Activated naive CD8-positive, alpha-beta T cell treated with anti-CD3 and anti-CD28 coated beads, Interleukin-2, amount 50 U/mL, for 24 hours (primary cell): ENCODE measurements at places on chromosomes 13 and 19.
A peak's percentile ranks its signal among the peaks of the same experiment; 100 is the strongest.

DNA sequence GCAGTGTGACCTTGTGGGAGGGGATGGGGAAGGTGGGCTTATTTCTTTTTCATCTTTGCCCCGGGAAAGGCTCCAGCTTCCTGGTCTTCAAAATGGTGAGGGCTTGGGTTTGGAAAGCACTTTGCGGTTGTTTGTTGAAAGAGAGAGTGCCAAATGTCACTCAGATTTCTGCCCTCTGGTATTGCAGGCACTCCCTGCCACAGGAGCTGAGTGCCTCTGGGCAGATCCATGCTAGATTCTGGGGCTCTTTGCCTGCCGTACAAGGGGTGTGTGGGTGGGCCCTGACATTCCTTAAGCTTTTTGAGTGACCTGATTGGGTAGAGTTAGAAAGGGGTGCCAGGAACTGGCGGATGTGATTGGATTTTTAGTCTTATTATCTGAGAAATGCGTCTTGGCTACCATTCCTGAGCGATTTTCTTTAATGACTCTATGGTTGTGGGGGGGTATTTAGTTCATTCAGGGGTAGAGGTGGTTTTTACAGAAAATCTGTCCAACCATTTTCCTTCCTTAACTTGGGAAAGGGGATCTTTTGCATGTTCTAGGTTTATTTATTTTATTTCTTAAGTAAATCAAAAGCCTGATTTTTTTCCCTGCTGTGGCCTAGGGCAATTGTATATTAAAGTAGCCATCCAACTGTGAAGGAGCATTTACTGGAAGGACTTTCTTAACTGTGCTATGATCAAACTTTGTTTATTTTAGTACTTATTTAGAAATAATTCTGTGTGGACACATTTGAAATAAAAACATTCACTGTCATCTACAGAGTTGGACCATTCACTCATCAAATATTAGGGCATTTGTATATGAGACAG, 3.2 kb downstream of the ARHGAP35 start:
- H3K4me3 ChIP-seq, result no peak overlapping the region
- DNase-seq, result no peak
- peaks cover 8% of the 10 kb centered on the region for H3K36me3 ChIP-seq
- peaks cover 27% of the 10 kb centered on the region for H3K4me1 ChIP-seq
- no peak overlapping the region for H3K27ac ChIP-seq

GRCh38 chr19:34416021-34416545, 11.9 kb downstream of the PDCD2L start:
- H3K4me3 ChIP-seq, result no peak overlapping the region
- no peaks in the 10 kb centered on the region for H3K4me1 ChIP-seq
- no peak for DNase-seq
- H3K27me3 ChIP-seq, result no peaks in the 10 kb centered on the region
- H3K36me3 ChIP-seq, result peaks cover 42% of the 10 kb centered on the region
- no peak overlapping the region for H3K27ac ChIP-seq

DNA sequence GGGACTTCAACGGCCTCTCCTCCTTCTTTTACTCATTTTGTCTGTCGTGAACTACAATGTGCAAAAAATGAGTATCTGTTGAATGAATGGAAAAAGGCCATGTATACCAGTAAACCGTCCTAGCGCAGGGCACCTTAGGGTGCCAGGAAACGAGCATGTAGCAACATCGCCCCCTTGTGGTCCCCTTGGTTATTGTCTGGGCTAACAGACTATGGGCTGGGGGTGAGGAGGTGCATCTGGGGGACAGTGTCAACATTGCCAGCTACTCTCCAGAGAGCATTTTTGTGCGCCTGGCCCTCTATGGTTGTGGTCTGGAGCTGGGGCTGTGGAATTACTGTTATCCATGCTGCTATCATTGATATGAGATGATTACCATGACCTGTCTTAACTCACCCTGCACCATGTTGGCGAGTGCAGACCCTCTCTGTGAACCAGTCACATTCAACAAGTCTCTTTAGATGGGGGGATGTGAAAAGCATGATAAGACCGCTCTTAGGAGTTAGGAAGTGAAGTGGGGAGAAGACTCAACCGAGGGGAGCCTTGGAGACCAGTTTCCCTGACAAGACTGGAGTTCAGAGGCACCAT, 22.8 kb upstream of the SIGLEC11 start:
- peaks cover 10% of the 10 kb centered on the region for H3K4me1 ChIP-seq
- H3K36me3 ChIP-seq, result peaks cover 13% of the 10 kb centered on the region
- peak; percentile 85 for DNase-seq
- no peak overlapping the region for H3K27ac ChIP-seq

GRCh38 chr19:35346193-35347052, 1.3 kb upstream of the FFAR1 start:
- peaks cover 5% of the 10 kb centered on the region for H3K36me3 ChIP-seq
- H3K4me1 ChIP-seq, result peaks cover 45% of the 10 kb centered on the region
- H3K4me3 ChIP-seq, result peak overlapping the region; percentile 74
- peak overlapping the region; percentile 98 for H3K27ac ChIP-seq

DNA sequence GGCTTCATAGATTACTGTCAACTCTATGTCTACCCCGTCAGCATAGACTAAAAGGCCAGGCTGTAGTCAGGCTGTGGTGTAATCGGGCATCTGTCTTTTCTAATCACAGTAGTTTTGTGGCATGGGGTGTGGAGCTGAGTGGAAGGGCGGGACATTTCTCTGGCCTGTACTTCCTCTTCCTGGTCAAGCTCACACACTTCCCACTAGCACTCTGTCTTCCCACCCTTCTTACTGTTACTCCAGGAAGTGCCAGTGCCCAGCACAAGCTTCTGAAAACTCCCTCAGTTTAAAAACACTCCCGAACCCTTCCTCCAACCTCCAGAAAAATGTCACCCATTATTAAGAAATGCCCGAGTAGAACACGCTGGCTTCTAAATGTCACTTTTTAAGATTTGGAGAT, 229.8 kb downstream of the KLF5 start:
- no peak overlapping the region for H3K27ac ChIP-seq
- H3K36me3 ChIP-seq, result no peaks in the 10 kb centered on the region
- H3K27me3 ChIP-seq, result peaks cover 2% of the 10 kb centered on the region
- H3K4me1 ChIP-seq, result no peaks in the 10 kb centered on the region

DNA sequence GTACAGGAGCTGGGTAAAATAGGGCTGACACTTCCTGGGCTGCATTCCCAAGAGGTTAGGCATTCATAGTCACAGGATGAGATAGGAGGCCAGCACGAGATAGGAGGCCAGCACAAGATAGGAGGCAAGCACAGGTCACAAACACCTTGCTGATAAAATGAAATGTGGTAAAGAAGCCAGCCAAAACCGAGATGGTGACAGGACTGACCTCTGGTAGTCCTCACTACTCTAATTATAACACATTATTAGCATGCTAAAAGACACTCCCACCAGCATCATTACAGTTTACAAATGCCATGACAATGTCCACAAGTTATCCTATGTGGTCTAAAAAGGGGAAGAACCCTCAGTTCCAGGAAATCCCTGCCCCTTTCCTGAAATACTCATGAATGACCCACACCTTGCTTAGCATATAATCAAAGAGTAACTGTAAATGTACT, 20.9 kb upstream of the IGSF23 start:
- H3K36me3 ChIP-seq, result no peaks in the 10 kb centered on the region
- H3K4me1 ChIP-seq, result peaks cover 12% of the 10 kb centered on the region
- peaks cover 14% of the 10 kb centered on the region for H3K27me3 ChIP-seq
- no peak overlapping the region for H3K27ac ChIP-seq

DNA sequence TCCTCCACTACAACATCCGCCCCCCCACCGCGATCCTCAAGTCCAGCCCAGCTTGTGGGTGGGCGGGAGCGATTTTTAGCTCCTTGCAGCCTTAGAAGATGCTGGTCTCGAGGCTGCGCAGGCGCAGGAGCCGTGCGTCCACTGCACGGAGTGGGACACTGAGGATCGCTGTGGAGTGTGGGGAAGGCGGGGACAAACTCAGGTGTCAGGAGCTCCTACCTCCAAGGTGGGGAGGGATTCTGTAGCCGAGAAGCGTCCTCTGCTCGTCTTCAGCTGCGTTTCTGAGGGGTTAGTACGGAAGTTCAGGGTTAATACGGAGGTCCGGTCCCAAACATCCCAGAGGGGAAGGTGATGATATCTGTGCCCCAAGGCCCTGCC, at the start of gene RTBDN:
TSS of gene RTBDN (minus strand) at position 14 of the 378 bp plus-strand sequence. CDS start 4,600 bp downstream, outside the sequence.
- peaks cover 78% of the 10 kb centered on the region for H3K27me3 ChIP-seq
- H3K27ac ChIP-seq, result no peak within 1 kb of the TSS
- H3K36me3 ChIP-seq, result no peaks in the 10 kb centered on the region
- peak within 1 kb of the TSS; percentile 59 for H3K4me3 ChIP-seq

DNA sequence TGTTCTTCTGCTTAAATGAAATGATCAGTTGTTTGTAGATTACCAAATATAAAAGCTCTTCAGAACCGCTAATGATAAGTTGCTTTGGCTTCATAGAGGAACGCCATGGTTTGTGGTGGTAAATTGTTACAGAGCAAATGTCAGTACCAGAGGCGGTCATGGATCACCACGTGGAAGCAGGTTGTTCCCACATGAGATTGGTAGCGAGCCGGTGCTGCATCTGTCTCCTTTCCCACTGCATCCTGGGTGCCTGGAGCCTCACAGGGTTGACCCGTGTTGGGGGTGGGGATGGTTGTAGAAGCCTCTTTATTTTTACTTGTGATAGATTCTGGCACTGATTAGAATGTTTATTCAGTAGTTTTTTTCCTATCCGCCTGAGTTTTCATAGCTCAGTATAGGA, 14.7 kb downstream of the GARRE1 start:
- no peaks in the 10 kb centered on the region for H3K27me3 ChIP-seq
- H3K4me3 ChIP-seq, result no peak overlapping the region
- DNase-seq, result no peak
- H3K36me3 ChIP-seq, result peaks cover 12% of the 10 kb centered on the region
- H3K27ac ChIP-seq, result peak overlapping the region; percentile 12
- H3K4me1 ChIP-seq, result peaks cover 56% of the 10 kb centered on the region

GRCh38 chr13:74452176-74452575, 318.0 kb upstream of the KLF12 start:
- peaks cover 2% of the 10 kb centered on the region for H3K36me3 ChIP-seq
- no peak for DNase-seq
- H3K4me3 ChIP-seq, result no peak overlapping the region
- peaks cover 2% of the 10 kb centered on the region for H3K4me1 ChIP-seq

GRCh38 chr13:27130979-27131623, 40.5 kb downstream of the USP12 start:
- DNase-seq, result peak; percentile 67
- H3K27me3 ChIP-seq, result no peaks in the 10 kb centered on the region
- H3K4me3 ChIP-seq, result peak overlapping the region; percentile 67
- H3K36me3 ChIP-seq, result peaks cover 20% of the 10 kb centered on the region
- H3K4me1 ChIP-seq, result peaks cover 92% of the 10 kb centered on the region
- H3K27ac ChIP-seq, result peak overlapping the region; percentile 82

DNA sequence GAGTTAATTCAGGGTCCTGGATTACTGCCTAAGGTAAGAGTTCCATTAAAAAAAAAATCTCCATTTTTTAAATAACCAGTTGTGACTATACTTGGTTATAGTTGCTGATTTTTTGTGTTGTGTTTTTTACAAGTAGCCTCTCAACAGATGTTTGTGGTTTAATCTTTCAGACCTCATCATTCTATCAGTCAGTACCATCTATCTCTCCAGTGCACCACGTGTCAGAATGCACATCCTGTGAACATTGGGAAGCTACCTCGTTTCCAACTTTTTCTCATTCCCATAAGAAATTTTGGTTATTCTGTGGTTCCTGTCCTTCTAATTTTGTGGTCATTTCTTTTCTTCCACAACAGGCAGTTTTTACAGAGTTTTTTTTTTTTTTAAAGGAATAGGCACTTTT, 39.2 kb downstream of the WDFY2 start:
- peaks cover 43% of the 10 kb centered on the region for H3K4me1 ChIP-seq
- H3K27me3 ChIP-seq, result no peaks in the 10 kb centered on the region
- H3K36me3 ChIP-seq, result no peaks in the 10 kb centered on the region

GRCh38 chr19:29663861-29664752, 1.2 kb upstream of the PLEKHF1 start:
- H3K4me3 ChIP-seq, result peak overlapping the region; percentile 75
- peaks cover 65% of the 10 kb centered on the region for H3K4me1 ChIP-seq
- H3K27me3 ChIP-seq, result no peaks in the 10 kb centered on the region
- H3K27ac ChIP-seq, result peak overlapping the region; percentile 75
- DNase-seq, result no peak

GRCh38 chr13:106520251-106521054, 15.0 kb downstream of the EFNB2 start:
- H3K27ac ChIP-seq, result no peak overlapping the region
- H3K27me3 ChIP-seq, result peaks cover 34% of the 10 kb centered on the region
- no peak overlapping the region for H3K4me3 ChIP-seq
- no peaks in the 10 kb centered on the region for H3K36me3 ChIP-seq
- no peaks in the 10 kb centered on the region for H3K4me1 ChIP-seq

GRCh38 chr13:29830000-29830399, 20.4 kb downstream of the UBL3 start:
- H3K27me3 ChIP-seq, result no peaks in the 10 kb centered on the region
- H3K4me1 ChIP-seq, result peaks cover 32% of the 10 kb centered on the region
- no peak overlapping the region for H3K4me3 ChIP-seq
- H3K36me3 ChIP-seq, result peaks cover 6% of the 10 kb centered on the region
- DNase-seq, result no peak
- H3K27ac ChIP-seq, result no peak overlapping the region

DNA sequence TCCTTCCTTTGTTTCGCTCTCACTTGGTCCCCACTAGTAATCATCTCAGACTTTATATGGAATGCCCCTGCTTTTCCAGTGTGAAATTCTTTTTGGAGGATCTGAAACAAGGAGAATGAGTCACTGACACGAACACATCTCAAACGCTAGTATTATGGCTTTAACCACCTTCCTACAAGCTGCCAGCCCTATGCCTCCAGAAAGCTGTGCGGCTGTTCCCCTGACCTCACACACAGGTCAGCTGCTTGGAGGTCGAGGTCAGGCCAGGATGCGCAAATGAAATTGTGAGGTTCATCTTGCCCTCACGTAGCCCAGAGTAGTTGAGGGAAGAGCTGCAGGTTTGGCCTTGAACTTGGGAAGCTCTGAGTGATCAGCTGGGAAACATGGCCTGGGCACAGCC, 449.8 kb downstream of the FGF9 start:
- DNase-seq, result no peak
- peaks cover 53% of the 10 kb centered on the region for H3K4me1 ChIP-seq
- no peak overlapping the region for H3K27ac ChIP-seq
- H3K4me3 ChIP-seq, result no peak overlapping the region
